Activated T-helper 1 cell treated with Interleukin-2 at 50 U/mL for 16 hours (primary cell): ENCODE measurements at places on chromosomes 16 and 17.

GRCh38 chr16:82701442-82701955 lies 74.7 kb downstream of the CDH13 start:
- no peak for DNase-seq

DNA sequence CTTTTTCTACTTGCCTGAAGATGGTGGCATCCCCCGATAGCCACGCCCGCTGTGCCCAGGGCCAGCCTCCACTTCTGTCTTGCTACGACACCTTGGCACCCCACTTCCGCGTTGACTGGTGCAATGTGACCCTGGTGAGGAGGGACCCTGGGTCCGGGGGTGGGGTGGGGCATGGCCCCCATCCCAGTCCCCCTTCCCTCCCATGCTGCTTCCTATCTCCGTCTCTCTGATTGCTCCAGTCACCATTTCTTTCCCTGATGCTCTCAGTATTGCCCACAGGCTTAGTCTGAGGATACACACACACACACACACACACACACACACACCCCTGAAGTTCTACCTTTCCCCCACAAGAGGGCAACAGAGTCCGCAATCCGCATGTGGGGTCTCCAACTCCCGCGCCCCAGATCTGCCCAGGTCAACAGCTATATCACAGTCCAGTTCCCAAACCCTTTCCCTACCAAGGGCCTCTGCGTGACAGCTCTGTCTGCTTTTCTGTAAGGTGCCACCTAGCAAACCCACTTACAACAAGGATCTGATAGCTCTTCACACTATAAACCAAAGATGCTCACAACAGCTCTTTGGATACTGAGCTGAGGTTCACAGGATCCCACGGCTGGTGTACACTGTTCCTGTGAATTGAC lies 3.4 kb downstream of the SGCA start:
- peak; percentile 25 for DNase-seq

DNA sequence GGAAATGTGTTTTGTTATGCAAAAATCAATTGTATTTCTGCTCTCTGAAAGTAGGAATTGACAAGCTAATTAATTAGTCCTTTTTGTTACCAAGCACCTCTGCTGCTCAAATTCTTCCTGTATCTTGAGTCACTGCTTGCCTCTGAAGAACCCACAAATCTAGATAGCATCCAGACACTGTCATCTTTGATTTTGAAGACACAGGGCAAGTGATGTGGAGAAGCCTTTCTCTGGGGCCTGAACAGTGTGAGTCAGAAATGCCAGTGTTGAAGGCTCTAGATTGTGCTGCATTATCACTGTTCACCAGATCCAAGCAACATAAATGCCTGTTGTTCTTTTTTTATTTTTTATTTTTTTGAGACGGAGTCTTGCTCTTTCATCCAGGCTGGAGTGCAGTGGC lies 10.9 kb upstream of the ST6GALNAC1 start:
- DNase-seq = no peak

DNA sequence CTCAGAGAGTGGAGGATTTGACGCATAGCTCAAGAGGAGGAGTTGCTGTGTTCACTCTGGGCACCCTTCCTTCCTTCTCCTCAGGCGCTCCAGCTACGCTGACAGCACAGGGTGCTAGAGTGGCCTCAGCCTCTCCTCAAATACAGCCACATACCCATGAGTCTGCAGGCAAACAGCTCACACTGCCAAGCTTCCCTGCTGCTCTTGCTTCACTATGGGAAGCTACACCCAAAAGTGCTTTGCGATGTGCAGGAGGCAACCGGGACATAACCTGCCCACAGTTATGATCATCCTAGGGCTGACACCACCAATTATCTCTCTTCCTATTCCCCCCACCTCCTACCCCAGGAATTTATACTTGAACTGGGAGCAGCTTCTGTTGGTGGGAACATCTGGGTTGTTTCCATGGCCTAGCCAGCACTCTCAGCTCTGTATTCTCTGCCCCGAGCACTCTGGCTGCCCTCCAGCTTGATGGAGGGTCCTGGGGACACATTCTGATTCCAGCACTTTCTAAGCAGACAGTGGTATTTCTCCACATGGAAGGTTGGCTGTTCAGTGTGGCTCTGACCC lies 40.3 kb upstream of the SREBF1 start:
- no peak for DNase-seq

DNA sequence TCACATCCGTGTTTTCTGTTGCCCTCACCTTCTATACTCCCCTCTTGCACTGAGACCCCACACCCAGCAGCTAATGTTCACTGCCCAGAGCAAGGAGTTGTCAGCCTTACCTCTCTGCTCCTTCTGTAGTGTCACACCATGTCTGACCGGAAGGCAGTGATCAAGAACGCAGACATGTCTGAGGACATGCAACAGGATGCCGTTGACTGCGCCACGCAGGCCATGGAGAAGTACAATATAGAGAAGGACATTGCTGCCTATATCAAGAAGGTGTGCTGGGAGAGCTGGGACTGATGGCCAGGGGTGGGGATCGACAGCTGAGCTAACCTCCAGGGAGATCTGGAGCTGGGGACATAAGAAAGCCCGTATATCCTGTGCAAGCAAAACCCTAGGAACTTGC lies 3.7 kb downstream of the DYNLL2 start:
- DNase-seq = no peak

DNA sequence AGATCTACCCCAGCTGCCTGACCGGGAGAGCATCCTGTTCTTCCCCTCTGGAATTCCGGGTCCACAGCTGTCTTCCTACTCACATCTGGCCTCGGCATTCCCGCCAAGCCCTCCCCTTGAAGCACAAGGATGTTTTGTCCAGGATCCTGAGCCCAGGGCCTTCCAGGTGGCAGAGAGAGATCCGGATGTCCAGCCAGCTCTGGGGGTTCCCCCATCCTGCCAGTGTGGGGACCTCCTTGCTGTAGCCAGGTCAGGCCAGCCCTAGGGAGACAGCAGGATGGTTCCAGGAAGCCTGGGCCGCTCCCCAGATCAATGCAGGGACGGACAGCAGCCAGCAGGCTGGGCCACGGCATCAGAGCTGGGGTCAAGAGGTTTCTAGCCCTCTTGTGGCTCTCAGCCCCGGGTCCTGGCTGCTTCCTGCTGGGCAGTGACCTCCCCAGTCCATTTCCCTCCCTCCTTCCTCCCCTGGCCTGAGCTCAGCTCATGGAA lies 55.3 kb downstream of the SOCS3 start:
- DNase-seq = no peak

DNA sequence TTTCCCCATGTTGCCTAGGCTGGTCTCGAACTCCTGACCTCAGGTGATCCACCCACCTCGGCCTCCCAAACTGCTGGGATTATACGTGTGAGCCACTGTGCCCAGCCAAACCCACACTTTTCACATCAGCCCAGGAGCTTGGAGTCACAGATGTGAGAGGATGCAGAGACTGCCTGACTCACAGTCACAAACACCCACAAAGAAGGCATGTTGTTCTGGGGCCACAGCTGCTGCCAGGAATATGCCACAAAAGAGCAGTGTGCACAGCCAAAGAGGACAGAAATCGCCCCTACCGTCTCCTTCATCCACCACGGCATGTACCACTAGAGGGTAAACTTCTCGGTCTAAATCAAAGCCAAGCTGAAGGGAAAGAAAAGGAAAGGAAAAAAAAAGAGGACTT lies 25.1 kb upstream of the FOXJ1 start:
- DNase-seq = no peak

- DNase-seq = no peak
These were observed 133.9 kb upstream of the SOX9 start for GRCh38 chr17:71986886-71987285.

DNA sequence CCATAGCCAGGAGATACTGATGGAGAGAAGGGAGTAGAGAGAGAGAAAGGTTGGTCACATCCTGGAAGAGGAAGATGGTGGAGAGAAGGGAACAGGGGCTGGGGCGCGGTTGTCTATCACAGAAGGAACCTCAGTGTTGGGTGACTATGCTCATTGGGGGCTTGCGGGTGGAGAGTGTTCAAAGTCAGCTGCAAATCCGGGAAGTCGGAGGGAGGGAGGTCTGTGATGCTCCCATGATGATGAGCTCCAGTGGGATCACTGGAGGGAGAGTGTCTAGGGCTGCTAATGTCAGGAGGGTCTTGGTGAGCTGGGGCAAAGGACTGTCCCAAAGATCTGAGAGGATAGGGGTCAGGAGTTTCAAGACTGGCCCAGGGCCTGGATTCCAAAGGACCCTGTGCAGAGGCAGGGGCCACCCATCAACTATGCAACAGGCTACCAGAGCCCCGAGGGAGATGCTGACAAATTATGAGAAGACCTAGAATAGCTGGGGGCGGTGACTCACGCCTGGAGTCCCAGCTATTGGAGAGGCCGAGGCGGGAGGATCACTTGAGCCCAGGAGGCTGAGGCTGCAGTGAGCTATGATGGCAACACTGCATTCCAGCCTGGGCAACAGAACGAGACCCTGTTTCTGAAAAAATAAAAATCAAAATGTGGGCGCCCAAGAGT lies 2.6 kb downstream of the SPDYE4 start:
- DNase-seq = no peak

DNA sequence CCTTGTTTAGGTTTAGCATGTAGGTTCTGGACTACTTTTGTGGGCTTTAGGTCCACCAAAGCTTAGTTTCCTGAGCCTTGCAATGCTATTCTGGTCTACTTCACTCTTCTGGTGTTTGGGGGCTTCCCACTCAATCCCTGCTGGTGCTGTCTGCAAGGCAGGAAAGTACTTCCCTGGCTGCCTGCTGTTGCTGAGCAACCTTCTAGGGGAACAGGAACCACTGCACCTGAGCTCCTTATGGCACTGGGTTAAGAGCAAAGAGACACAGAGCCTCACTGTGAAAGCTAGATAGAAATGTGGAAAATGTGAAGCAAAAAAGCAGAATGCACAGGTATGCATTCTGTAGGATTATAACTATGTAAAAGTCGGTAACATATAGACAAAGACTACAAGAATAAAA lies 17.0 kb downstream of the MPO start:
- no peak for DNase-seq
